ENCODE measurements at places on chromosomes 13 and 19. TPM values are rescaled to one million over a fixed set of nuclear protein-coding genes. Genes with fewer than 3 reads are reported as not detected.

DNA sequence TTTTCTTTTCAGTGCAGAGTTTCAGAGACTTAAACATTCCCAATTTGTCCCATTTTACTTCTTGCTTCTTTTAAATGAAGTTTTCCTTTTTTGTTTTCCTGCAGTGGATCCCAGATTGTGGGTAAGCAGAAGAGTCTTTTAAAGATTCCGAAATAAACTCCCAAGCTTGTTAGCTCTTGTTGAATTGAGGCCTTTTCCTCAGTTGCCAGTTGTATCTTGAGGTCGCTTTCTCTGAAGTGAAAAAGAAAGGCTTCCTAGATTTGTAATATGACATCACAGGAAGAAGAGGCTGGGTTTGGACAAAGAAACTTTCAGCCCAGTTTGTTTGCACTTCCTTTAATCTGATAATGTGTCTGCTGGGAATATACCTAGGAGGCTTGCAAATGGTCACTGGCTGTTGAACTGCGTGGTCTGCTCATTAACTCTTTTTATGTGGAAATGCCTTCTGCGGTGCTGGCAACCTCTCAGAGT lies at the start of gene LPAR6:
Gene LPAR6 (minus strand): TSS at position 233 of the 471 bp plus-strand sequence. CDS start 690 bp downstream, outside the sequence.
- no peak for DNase-seq

The KIR2DL1 gene
- not detected for total RNA-seq

- DNase-seq: no peak
These were observed 7.1 kb upstream of the IGFL3 start for GRCh38 chr19:46131485-46132143.

The LRG1 gene
- 14.7 TPM for total RNA-seq

DNA sequence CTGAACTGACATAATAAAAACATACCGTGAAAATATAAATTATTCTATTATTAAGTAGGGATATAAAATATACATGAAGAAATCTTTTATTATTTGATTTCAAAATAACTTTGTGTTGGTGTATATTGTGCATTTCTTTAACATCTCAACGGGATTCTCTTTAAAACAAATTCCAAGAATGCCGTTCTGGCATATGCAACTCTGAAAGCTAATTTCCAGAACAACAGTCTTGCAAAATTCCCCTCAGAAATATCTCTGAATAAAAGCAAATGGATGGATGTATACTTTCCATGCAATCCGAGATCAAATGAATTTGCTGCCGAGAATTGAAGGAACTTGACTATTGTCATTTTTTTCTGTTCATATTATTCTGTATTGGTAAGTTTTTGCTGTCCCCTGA lies 1579.8 kb downstream of the PCDH9 start:
- no peak for DNase-seq

GRCh38 chr13:98960606-98961502 lies 17.0 kb downstream of the DOCK9 start:
- no peak for DNase-seq

DNA sequence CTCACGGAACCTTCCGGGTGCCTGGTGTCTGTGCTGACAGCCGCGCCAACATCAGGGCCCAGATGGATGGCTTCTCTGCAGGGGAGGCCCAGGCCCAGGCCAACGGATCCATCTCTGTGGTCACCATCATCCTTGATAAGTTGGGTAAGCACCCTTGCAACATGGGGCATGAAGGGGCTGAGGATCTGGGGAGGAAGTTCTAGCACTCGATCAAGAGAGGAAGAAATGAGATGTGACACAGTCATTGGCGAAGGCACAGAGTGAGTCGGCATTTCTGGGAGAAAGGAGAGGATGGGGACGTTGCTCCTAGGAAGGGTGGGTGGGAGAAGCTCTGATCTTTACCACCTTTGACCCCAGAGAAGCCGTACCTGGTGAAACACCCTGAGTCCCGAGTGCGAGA lies 4.4 kb downstream of the CILP2 start:
- DNase-seq: no peak

The TSSK6 gene
- 2.3 TPM for total RNA-seq

The SOX1 gene
- not detected for total RNA-seq

GRCh38 chr13:72698164-72698563 lies 29.3 kb downstream of the MZT1 start:
- DNase-seq: no peak

The SCN1B gene
- total RNA-seq: 14.6 TPM

DNA sequence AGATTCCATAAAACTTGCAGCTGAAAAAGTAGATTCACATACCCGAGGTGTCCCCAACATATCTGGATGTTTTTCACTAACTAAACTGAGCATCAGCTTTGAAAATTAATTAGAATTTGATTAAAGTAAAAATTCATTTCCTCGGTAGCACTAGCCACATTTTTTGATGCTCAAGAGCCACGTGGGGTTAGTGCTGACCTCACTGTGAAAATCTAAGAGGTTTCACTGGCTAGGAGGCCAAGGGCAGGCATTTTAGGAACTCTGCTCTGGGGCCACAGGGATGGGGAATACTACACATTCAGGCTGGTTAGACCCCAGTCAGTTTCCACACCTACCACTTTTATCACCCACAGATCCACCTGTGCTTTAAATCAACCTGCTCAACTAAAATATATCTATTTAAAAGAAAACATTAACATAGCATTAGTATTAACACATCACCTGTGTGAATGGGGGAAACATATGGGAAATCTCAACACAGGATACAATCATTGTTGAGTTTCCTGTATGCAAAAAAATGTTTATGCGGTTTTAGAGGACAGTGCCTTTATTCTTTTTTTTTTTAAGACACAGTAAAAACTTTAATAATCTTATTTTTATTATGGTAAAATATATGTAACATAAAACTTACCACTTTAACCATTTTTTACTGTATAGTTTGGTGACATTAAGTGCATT lies 45.5 kb downstream of the BRD4 start:
- no peak for DNase-seq

GRCh38 chr13:30816736-30817135 lies 81.4 kb downstream of the ALOX5AP start:
- no peak for DNase-seq

GRCh38 chr13:79336966-79337365 lies 69.1 kb downstream of the RBM26 start:
- no peak for DNase-seq

DNA sequence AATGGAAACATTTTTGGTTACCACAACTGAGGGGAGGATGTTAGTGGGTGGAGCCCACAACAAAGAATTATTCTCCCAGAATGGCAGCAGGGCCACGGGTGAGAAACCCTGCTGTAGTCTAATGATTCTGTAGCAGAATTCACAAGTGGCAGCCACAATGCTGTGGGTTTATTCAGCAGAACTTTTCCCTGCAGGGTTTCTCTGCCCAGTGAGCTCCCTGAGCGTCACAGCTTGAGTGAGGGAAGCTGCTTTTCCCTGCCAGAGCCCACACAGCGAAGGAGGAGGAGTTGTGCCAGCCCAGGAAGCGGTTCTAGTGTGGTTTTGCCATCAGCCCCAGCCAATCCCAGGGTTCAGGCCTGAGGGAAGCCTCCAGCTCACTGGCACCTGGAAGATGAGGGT lies 4.4 kb downstream of the ATP12A start:
- no peak for DNase-seq

- no peak for DNase-seq
These were observed 45.9 kb upstream of the ATP11A start for GRCh38 chr13:112643759-112644459.

DNA sequence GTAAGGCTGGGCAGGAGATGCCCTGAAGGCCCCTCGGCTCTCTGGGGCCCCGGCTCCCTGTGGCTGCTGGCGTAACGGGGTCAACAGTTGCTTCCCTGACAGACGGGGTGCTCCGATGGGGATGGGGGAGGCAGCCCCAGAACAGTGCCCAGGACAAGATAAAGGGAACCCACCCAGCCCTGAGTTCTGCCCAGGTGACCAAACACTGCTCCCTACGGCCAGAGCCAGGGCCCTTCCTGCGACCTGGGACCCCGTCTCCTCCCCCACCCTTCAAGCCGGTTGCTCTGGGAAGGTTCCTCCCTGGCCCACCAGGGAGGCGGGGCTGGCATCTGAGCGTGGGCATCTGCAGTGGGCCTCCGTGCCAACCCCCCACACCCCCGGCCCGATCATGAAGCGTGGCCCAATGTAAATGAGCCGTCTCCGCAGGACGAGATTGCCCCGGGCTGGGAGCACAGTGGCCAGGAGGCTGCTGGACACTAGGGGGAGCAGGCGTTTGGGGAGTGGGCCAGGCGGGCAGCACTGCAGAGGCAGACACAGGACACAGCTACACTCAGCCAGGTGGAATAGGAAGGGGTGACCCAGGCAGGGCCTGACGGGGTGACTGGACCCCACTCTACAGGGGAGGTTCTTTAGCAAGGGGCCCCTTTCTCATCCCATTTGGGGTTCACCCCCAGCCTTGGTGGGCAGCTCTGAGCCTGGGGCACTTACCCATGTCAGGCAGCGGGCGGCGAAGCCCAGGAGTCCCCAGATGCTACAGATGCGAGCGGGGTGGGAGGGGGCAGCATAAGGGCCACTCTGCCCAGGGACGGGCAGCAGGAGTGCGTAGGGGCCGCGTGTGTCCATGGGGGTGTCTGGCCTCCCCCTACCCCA lies 1.2 kb upstream of the NKPD1 start:
- no peak for DNase-seq

DNA sequence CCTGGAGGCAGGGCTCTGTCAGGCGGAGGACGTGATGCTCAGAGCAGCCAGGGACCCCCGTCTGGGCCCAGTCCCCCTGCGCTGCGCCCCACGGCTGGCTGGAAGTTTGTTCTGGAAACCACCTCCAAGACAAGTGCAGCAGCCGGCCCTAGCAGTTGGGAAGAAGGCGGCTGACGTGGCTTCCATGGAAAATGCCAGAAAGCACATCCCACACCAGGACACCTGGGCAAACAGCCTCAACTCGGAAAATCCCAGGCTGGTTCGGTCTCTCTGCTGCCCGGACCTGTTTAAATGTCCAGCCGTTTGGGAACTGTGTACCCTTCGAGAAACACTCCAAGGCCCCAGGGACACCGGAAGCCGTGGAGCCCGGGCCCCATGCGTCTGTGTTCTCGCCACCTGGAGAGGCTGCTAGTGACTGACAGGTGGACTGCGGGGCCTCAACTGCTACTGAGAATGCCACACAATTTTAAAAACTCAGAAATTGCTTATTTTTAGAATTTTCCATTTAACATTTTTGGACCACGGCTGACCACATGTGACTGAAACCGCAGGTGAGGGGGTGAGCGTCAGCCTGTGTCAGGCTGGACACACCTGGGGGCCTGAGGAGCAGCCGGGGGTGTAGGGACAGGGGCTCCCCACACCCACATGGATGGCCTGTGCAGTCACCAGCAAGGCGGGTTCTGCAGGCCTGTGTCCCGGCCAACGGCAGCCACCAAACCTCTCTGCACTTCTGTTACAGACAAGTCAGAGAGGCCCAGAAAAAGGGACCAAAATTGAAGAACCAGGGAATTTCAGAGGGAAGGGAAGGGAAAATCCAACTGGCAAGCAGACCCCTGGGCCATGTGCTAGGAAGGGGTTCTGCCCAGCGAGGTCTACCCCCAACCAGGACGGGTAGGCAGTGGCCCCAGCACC lies 31.7 kb downstream of the RASA3 start:
- no peak for DNase-seq

GRCh38 chr13:96785986-96786385 lies 208.3 kb downstream of the OXGR1 start:
- no peak for DNase-seq

DNA sequence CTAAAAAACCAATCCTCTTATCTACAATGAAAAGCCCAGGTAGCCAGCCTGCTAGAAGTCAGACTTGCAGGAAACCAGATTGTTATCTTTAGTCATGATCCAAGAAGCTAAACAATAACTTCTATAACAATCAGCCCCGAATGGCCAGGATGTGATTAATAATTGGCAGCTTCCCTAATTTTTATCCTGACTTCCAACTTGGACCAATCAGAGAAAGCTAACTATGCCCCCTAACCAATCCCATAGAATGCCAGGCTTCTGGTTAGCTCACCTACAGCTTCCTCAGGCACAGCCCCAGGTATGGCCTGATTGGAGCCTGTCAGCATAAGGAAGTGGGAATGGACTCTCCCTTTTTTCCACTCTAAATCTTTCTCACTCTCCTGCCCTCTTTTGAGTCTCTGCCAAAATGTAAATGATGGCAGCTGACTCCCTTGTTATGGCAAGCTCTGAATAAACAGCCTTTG lies 394.9 kb downstream of the DLEU7 start:
- DNase-seq: no peak

GRCh38 chr19:6720369-6721137 lies at the start of gene C3:
Gene C3, minus strand, starts transcription at chr19:6720650. Its CDS starts 61 bp downstream, at chr19:6720589.
- DNase-seq: peak; percentile 44

The NLRP12 gene
- 0.32 TPM for total RNA-seq

The NDUFS7 gene
- 67.5 TPM for total RNA-seq

- DNase-seq: no peak
These were observed 7.7 kb downstream of the N4BP2L2 start for GRCh38 chr13:32530841-32531253.

GRCh38 chr19:48385461-48386087 lies 5.8 kb downstream of the KDELR1 start:
- DNase-seq: no peak

DNA sequence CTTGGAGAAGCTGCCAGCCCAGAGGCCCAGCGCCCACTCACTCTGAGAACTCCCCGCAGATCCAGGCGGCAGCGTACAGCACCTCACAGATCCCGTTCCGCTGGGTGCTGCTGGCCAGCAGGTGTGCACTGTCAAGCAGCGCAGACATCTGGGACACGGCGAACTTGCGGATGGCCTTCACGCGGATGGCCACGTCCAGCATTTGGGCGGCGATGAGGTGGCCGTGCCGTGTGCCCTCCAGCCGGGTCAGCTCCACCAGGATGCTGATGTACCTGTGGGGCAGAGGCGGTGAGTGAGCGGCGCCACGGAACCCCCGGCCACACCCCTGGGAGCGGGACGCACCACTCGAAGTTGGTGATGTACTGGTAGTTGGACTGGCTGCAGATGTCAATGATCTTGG lies 24.1 kb downstream of the IZUMO4 start:
- DNase-seq: no peak

- DNase-seq: peak; percentile 75
These were observed at the start of gene GMIP for GRCh38 chr19:19643158-19644053. Gene GMIP, minus strand, starts transcription at chr19:19643657. Its CDS starts 128 bp downstream, at chr19:19643529.

DNA sequence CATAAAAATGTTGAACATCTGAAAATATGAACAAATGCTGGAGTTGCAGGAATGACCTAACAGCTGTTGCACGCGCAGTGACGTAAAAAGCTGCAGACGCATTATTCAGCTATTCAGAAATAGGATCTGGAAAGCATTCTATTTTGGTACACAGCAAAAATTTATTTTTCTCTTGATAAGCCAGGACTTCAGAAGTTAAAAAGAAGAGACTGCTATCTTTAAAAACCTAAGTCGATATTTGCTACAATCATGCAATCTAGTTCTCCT lies 36.9 kb upstream of the STARD13 start:
- no peak for DNase-seq

DNA sequence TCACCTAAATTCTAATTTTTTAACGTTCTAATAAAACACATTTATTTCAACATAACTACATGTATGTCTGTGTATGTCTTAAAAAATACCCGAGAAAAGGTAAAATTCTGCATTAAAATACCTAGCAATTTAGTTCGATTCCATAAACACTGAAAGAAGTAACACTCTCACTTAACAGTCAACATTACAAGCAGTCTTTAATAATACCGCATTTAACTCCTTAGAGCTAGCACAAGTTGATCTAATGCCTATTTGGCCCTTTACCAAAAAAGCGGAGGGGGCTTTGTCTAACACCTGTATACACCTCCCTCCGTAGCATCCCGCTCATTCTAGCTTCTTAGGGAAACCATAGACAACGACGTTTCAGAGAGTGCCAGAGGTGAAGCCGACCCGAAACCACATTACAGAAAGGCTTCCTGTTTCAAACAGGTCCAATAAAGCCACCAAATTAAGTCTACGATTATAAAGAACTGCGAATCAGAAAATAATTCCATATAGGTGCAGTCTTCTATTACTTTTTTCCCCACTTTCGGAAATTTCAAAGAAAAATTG lies 1.2 kb downstream of the SPART start:
- no peak for DNase-seq

- DNase-seq: no peak
These were observed 9.7 kb upstream of the CCL25 start for GRCh38 chr19:8042900-8043299.

The TICAM1 gene
- 5.2 TPM for total RNA-seq

All from breast epithelium (tissue), 4 donors.